ENCODE measurements at places on chromosomes 4 and X. TPM values are rescaled to one million over a fixed set of nuclear protein-coding genes. Genes with fewer than 3 reads are reported as not detected.

PASD1 gene
- total RNA-seq = not detected

PABPC1L2A gene
- total RNA-seq = not detected

FANCB gene
- 6.8 TPM for total RNA-seq

HMGB3 gene
- total RNA-seq = 35.9 TPM

HSFX4 gene
- total RNA-seq = not detected

VBP1 gene
- 79.0 TPM for total RNA-seq

MCTS1 gene
- 36.9 TPM for total RNA-seq

GPM6B gene
- 0.17 TPM for total RNA-seq

SPIN3 gene
- 5.8 TPM for total RNA-seq

NMU gene
- 0.23 TPM for total RNA-seq

CAPN6 gene
- total RNA-seq = not detected

PF4V1 gene
- total RNA-seq = 0.34 TPM

CXorf65 gene
- total RNA-seq = not detected

TMEM164 gene
- total RNA-seq = 17.2 TPM

RNF150 gene
- total RNA-seq = 0.23 TPM

GAGE12F gene
- not detected for total RNA-seq

DNA sequence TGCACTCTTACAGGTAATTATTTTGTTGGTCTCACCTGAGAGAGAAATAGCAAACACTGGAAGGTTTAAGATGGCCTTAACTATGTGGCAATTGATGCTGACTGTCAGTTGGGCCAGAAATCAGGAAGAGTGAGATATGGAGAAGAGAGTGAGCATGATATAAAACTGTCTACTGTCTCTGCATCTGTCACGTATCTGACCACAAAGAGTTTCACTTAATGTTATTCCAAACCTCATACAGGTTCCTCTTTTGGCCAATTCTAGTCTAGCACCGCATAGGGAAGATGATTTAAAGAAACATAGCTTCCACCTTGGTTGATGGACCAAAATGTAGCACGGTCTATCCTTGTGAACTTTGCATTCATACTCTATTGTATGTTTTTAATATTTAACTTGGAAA is 381.0 kb upstream of the BOD1L1 start:
- no peak for DNase-seq

GRCh38 chr4:121738780-121739535 is 26.0 kb downstream of the SMIM43 start:
- DNase-seq = no peak

DNA sequence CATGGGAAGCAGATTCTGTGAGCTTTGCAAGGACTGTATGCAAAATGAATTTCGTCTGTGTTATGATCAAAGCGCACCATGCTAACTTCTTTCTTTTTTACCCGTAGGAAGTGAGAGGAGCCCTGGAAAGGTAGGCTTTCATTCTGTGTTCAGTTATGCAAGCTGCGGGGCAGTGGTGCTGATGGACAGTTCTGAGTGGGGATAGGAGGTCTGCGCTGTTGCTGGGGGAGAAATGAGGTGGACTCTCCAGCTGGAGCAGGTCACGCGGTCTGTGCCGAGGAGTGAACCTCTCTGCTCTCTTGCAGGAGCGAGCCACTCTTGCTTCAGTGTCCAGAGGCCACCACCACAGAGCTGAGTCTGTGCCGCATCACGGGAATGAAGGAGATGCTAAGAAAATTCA is 4.5 kb downstream of the TRIML1 start:
- no peak for DNase-seq

GRCh38 chrX:125742811-125743210 is 423.1 kb downstream of the TEX13C start:
- no peak for DNase-seq

- no peak for DNase-seq
Measured at GRCh38 chr4:26178854-26179253, 142.0 kb upstream of the RBPJ start.

DNA sequence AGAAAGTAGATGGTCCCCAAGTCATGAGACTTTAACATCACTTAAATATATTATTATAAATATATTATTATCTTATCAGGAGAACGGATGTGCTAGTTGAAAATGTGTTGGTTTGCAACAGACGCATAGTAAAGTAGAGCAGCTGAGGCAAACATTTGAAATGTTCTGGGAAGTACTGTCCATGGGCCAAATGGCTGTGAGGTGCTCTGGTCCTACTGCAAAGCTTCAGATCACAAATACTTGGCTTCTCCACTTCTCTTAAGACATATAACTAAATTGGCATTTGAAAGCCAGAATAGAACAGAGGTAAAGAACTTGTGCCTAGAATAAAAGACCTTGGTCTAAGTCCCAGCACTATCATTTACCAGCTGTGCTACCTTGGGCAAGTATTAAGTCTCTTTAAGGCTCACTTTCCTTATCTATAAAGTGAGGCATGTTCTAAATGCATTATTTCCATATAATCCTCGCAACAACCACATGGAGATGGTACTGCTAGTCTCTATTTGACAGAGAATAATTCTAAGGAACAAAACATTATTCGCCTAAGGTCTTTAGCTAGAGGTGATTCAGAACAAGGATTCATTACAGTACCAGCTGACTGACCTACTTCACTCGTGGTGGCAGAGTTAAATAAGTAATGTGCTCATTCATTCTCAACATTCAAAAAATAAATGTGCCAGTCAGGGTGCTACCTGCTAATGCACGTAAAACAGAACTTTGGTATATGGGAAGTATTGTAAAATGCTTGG is 297.1 kb downstream of the PPP3CA start:
- no peak for DNase-seq

GRCh38 chrX:48761674-48762471 is at the start of gene GLOD5:
TSS of gene GLOD5 (plus strand) at chrX:48761747. CDS start at chrX:48761791, 44 bp downstream.
- DNase-seq = peak; percentile 2

GRCh38 chr4:34158878-34159277 is 2085.4 kb downstream of the ARAP2 start:
- no peak for DNase-seq

DNA sequence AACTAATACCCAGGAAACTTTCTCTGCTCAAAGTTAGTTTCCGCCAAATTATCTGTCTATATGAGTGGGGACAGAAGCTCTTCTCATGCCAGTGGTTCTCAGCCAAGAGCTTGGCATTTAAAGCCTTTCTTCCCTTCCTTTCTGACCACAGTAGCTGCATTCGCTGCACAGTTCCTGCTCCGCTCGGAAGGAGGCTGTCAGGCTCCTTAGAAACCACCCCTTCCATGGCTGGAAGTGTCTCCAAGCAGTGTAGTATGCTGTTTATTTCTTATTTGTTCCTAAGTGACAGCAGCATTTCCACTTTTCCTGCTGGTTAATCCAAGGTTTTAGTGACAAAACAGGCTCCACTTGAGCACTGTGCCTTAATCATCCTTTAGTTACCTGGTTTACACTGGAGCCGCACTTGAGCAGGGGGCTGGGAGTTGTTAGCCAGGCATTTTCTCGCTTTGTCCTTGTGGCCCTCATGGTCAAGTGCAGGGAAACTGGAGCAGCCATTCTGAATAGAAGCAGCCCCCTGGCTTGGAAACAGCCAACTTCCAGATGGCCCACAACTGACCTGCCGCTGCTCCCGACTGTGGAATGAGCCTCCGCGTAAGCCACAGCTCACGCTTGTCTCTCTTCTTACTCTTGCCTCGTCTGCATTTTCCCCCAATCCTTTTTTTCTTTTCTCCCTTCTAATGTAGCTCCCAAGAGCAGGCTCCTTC is 739.4 kb upstream of the TENM3 start:
- no peak for DNase-seq

DNA sequence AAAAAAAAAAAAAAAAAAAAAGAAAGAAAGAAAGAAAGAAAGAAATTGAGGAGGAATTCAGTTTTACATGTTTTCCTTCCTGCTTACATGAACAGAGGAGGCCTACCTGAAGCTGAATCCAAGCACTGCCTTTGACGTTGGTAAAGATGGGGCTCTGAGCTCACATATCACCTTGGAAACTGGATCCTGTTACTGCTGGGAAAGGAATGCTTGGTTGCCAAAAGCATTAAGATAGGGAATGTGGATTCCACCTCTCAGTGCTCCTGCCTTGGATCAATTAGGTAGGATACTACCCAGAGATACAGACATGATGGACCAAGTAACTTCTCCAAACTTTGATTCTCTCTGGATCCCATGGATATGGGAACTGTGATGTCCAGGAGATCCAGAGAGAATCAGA is 50.6 kb downstream of the NHS start:
- DNase-seq = no peak

DNA sequence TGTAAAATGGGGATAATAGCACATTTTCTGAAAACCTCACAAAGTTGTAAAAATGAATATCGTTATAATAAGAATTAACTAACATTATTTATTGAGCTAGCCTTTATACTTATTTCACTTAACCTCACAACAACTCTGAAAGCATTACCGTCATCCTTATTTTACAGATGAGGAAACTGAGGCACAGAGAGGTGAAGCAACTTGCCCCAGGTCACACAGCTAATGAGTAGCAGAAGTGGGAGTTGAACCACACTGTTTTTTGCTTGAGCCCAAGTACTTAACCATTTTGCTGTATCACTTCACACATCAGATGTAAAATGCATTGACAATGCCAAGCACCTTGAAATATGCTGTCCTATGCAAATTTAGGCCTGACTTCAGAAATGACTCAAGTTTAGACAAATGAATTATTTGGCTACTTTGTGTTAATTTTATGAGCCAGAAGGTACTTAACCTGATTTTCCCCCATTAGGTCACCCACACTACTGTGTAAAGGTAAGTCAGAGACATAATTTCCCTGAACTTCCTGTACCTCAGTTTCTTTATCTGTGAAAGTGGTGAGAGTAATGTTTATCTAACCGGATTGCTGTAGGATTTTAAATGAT is 23.1 kb downstream of the CD40LG start:
- DNase-seq = no peak

- no peak for DNase-seq
Measured at GRCh38 chr4:183350317-183351071, 28.3 kb upstream of the CLDN24 start.

- no peak for DNase-seq
Measured at GRCh38 chr4:119035951-119036737, 99.5 kb upstream of the MYOZ2 start.

DNA sequence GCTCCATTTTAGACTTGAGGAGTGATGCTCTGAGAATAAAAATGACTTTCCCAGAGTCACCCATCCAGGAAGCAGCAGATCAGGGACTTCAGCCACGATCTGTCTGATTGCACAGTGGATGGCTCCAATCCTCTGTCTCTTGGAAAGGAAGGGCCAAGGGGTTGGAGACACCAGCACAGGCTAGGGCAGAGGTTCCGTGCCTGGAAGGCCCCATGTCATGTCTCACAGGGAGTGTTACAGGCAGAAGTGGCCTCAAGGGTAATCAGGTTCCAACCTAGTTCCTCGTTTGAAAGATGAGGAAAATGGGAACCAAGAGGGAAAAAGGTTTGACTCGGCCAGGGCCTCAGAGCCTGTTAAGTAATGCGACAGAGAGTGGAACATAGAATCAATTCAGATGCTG is 160.0 kb downstream of the EFNB1 start:
- DNase-seq = no peak

- DNase-seq = no peak
Measured at GRCh38 chr4:113976741-113977525, 2.5 kb downstream of the ARSJ start.

- DNase-seq = peak; percentile 8
Measured at GRCh38 chr4:14177987-14178386, 550.5 kb upstream of the BOD1L1 start.

- DNase-seq = no peak
Measured at GRCh38 chrX:34749896-34750295, 92.8 kb upstream of the TMEM47 start.

- peak; percentile 12 for DNase-seq
Measured at GRCh38 chr4:38815885-38816782, 11.5 kb upstream of the TLR1 start.

DNA sequence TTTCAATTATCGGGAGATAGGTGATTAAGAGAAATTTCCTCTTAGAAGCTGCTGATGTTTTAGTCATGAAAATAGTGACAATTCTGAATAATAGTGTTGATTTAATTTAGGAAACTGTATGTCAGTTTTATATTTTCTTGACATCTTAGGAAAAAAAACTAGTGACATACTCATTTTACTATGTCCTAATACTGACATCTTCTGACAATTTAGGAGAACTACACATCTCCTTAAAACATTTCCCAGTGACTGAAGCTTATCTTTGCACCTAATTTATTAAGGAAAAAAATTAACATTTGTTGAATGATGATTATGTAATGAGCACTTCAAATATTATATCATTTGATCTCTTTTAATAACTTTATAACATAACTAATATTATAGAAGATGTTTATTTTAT is 42.0 kb upstream of the RBMXL3 start:
- DNase-seq = peak; percentile 40

GRCh38 chrX:11698702-11699101 is 33.0 kb upstream of the ARHGAP6 start:
- DNase-seq = no peak

DNA sequence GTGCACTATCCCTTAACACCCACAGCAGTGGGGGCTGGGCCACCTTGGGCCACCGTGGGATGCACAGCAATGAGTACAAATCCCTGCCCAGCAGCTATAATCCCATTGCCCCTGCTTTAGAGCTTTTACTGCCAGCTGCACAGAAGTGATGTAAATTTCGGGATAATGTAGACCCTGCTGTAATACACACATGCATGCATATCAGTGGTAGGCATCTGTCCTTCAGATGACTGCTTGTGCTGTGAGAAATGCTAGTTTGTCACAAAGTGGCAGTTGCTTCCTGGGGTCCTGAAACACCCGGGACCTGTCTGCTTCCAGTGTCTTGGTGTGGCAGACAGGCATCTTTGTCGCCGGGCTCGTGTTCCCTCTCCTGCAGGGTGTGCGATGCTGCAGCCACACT is 14.1 kb downstream of the NSG1 start:
- no peak for DNase-seq

DNA sequence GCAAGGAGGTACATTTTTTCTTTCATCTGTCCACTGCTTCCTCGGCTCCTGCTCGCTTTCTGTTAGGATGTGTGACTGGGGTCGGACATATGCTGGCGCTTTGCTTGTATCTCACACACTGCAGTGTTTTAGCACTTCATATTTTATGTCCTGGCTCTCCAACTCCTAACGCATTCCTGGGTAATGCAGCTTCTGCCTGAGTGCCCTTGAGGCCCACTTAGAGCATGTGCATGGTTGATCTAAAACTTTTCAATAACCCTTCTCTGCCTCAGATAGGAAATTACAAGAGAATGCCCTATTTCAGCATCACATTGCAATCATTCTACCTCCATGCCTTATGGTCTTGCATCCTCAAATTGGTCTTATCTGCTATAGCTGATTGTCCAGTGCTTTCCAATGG is 65.3 kb downstream of the NEIL3 start:
- no peak for DNase-seq

- DNase-seq = no peak
Measured at GRCh38 chr4:26197018-26197779, 123.6 kb upstream of the RBPJ start.

GRCh38 chrX:39766855-39767254 is 330.9 kb downstream of the BCOR start:
- DNase-seq = no peak

- DNase-seq = no peak
Measured at GRCh38 chrX:11081511-11081910, 29.6 kb upstream of the HCCS start.

DNA sequence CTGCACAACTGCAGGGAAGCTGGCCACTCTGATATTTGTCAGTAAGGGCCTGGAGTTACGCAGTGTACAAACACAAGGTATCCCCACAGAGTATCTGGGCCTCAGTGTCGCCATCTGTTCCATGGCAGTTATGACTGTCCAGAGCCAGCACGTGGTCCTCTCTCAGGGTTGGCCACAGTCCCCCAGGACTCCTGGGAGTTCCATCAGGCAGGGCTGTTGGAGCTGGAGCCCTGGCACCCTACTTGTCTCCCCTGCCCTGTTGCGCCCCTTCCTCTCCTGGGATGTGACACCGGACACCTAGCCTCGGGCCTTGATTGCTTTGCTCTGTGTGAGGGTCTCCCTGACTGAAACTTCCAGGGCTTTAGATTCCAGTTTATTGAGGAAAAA is 8.4 kb downstream of the HTRA3 start:
- DNase-seq = peak; percentile 19
